SJSA1 (cell line): ENCODE measurements at places on chromosomes 3 and 15. TPM values are rescaled to one million over a fixed set of nuclear protein-coding genes. Genes with fewer than 3 reads are reported as not detected.

DNA sequence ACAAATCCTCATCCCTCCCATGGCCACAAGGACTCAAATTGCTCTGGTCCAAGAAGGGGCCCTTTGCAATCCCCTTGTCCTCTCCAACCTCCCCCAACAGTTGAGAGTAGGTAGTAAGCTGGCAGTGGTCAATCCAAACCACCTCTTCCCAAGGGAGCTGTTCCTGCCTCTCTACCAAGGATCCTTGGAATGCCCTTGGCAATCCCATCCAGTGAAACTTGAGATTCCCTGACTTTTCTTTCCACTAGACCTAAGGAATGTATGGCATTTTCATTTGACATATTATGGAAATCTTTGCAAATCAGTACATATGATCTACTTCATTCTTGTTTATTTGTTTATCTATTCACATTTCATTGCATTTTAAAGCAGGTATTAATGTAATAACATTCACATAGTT lies 4.8 kb upstream of the RBP2 start:
- H3K4me1 ChIP-seq = no peaks in the 10 kb centered on the region
- H3K36me3 ChIP-seq = no peaks in the 10 kb centered on the region
- no peak for DNase-seq
- no peak overlapping the region for H3K4me3 ChIP-seq

- H3K4me1 ChIP-seq = no peaks in the 10 kb centered on the region
- no peak overlapping the region for H3K4me3 ChIP-seq
- no peaks in the 10 kb centered on the region for H3K27me3 ChIP-seq
- H3K36me3 ChIP-seq = peaks cover 50% of the 10 kb centered on the region
- no peak overlapping the region for H3K27ac ChIP-seq
Observed at GRCh38 chr3:16320711-16321110, 55.7 kb downstream of the OXNAD1 start.

INSYN1 gene
- 0.09 TPM in 1 of 2 replicates, not detected in the other for total RNA-seq

- peaks cover 47% of the 10 kb centered on the region for H3K4me1 ChIP-seq
- peak; percentile 55 for DNase-seq
- no peaks in the 10 kb centered on the region for H3K36me3 ChIP-seq
- no peak overlapping the region for H3K4me3 ChIP-seq
- no peaks in the 10 kb centered on the region for H3K27me3 ChIP-seq
Observed at GRCh38 chr3:129230311-129231019, 18.9 kb upstream of the COPG1 start.

GRCh38 chr15:65245096-65245856 lies 34.0 kb upstream of the CILP start:
- H3K4me1 ChIP-seq = no peaks in the 10 kb centered on the region
- no peak overlapping the region for H3K4me3 ChIP-seq
